ENCODE measurements at places on chromosomes 16 and 17.

DNA sequence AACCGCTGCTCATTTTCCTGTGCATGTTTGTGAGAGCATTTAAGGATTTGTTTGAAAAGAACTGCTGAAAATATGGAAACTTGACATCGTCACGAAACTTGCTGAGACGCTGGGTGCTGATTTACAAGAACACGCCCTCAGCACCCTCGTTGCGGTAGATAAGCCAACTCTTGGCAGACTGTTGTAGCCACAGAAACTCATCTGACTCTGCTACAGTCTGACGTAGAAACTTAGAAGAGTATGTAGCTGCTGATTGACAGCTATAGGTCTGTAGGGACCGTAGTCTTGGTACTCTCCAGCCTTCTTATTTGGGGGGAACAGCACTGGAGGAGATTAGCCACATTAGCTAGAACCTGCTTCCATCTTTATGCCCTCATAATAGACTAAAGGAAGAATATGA, 36.1 kb upstream of the MYH2 start:
- DNase-seq = no peak

GRCh38 chr17:34133350-34133749, 121.7 kb upstream of the CCL2 start:
- DNase-seq = no peak

- DNase-seq = no peak
These were observed 4.8 kb upstream of the ABCC12 start for GRCh38 chr16:48160575-48160974.

DNA sequence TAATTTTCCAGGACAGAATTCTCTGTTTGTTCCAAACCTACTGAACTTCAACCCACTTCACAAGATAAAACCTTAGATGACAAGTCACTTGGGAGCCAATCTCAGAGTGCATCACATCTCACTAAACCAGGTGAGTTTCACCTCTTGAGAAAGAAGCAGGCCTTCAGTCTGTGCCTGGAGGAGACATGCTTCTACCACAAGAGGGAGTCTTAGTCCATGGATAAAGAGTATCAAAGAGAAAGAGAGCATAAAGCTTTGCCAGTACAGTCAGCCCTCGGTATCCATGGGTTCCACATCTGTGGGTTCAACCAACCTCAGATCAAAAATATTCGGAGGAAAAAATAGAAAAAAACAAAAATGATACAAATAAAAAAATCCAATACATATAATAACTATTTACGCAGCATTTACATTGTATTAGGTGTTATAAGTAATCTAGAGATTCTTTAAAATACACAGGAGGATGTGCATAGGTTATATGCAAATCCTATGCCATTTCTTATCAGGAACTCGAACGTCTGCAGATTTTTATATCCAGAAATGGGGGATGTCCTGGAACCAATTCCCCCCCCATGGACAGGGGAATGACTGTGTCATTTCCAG, 37.7 kb downstream of the DUSP14 start:
- peak; percentile 64 for DNase-seq

- no peak for DNase-seq
These were observed 181.2 kb downstream of the PARN start for GRCh38 chr16:14448879-14449278.

DNA sequence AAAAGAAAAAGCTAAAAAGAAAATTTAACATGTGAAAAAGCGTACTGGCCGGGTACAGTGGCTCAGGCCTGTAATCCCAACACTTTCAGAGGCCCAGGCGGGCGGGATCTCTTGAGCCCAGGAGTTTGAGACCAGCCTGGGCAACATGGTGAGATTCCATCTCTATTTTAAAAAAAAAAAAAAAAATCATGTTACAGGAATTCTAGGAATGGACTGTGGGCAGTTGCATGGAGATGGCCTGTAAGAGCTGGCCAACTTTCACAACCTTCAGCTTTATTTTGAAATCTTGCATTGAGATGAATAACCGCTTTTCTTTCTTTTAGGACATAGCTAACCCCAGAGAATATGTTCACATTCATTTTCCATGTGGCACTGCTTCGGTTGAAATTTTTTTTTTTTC, 8.2 kb upstream of the CIAO3 start:
- peak; percentile 75 for DNase-seq

DNA sequence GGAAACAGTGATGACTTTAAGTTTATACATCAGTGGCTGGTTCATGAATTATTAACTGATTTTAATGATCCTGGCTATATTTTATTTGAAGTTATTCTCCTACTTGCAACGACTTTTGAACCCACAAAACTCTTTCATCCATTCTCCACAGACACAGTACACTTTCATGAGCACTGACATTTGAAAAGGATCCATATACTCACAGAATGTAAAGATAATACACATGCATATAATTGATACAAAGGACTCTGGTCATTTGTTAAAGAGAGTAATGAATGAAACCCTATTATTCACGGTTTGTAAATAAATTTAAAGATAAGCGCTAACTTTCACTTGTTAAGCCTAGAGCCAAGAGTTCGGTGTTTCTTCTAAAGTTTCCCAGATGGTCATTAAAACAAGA, 3.3 kb downstream of the TOX3 start:
- DNase-seq = no peak

DNA sequence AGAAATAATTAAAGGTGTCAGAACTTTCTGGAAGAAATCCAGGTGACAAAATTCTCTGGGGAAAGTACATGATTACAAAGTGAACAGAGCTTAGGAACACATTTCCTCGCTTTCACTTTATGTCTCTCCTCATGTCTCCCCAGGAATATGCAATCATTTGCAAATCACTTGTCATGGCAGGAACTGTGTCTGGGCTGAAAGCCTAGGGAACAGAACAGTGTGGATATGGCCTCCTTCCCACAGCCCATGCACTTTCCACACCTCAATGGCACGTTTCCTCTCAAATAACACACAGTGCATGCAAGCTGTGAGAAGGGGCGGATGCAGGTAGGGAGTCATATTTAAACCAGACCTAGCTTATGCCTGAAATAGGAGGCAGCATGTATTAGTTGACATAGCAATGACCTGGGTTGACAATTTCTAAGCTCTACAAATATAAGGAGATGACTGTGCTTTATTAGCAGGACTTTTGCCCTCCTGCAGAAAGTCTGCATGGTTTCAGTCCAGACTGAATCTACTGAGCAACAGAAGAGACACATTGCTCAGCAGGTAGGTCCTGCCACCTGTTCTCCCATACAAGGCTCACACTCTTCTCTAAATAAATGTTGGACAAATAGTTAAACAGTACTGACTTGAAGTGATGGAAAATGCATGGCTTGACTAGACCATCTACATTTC, 236.0 kb upstream of the ELAC2 start:
- no peak for DNase-seq

DNA sequence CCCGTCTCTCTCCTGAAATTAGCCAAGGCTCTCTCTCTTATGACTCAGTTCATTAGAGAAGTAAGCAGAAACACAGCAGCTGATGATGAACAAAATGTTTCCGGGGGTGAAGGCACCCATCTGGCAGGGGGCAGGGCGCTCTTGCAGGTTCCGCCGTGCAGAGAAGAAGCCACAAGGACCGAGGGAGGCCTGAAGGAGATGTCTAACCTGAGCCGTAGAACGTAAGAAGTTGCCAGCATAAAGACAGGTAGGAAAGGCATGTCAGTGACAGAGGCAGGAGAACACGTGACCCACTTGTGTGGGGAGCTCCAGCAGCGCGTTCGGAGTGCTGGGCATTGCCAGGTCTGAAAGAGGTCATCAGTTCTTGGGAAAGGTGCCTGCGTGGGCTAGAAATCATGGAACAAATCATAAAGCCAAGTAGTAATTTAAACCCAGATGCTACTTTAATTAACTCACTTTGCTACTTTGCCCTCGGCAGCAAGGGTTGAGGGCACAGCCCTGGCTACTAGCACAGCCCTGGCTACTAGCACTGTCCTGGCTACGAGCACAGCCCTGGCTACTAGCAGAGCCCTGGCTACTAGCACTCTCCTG, 198.6 kb downstream of the RPTOR start:
- DNase-seq = no peak

DNA sequence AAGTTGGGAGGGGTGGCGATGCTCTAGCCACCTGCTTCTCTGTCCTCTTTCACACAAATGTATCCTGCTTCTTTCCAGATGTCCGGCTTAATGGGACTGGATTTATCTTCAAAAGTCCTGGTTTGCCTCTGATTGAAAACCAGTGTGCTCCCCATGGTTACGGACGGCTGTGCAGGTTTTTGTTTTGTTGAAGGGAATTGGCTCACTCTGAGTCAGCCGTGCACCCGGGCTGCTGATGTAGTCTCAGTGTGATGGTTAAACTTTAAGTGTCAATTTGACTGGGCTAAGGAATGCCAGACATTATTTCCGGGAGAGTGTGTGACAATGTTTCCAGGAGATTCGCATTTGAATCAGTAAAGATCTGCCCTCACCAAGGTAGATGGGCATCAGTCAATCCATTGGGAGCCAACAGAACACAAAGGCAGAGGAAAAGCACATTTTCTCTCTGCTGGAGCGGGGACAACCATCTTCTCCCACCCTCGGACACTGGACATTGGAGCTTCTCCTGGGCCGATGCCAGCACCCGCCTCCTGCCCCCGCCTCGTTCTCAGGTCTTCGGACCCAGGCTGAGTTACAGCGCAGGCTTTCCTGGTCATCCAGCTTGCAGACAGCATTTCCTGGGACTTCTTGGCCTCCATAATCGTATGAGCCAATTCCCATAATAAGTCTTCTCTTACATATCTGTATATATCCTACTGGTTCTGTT, 126.9 kb upstream of the TNRC6C start:
- DNase-seq = no peak

- no peak for DNase-seq
These were observed 169.6 kb downstream of the XYLT1 start for GRCh38 chr16:17301184-17301583.

GRCh38 chr16:66382171-66382965, 15.9 kb downstream of the CDH5 start:
- DNase-seq = peak; percentile 80

DNA sequence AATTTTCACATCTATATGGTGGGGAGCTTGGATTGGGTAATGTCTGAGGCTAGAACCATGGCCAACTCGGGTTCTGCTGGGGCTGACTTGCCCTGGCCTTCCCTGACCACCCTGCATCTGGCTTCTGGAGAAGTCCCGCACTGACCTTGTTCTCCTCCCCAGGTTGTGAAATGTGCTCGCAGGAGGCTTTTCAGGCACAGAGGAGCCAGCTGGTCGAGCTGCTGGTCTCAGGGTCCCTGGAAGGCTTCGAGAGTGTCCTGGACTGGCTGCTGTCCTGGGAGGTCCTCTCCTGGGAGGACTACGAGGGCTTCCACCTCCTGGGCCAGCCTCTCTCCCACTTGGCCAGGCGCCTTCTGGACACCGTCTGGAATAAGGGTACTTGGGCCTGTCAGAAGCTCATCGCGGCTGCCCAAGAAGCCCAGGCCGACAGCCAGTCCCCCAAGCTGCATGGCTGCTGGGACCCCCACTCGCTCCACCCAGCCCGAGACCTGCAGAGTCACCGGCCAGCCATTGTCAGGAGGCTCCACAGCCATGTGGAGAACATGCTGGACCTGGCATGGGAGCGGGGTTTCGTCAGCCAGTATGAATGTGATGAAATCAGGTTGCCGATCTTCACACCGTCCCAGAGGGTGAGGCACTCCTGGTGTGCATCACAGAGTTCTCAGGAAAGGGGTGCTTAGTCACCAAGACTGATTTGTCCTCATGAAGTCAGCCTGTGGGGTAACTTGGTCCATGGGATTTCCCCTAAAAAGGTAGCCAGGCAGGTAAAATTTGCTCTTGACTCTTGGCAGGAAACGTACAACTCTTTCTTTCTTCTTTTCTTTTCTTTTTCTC, 6.1 kb downstream of the NOD2 start:
- DNase-seq = no peak

DNA sequence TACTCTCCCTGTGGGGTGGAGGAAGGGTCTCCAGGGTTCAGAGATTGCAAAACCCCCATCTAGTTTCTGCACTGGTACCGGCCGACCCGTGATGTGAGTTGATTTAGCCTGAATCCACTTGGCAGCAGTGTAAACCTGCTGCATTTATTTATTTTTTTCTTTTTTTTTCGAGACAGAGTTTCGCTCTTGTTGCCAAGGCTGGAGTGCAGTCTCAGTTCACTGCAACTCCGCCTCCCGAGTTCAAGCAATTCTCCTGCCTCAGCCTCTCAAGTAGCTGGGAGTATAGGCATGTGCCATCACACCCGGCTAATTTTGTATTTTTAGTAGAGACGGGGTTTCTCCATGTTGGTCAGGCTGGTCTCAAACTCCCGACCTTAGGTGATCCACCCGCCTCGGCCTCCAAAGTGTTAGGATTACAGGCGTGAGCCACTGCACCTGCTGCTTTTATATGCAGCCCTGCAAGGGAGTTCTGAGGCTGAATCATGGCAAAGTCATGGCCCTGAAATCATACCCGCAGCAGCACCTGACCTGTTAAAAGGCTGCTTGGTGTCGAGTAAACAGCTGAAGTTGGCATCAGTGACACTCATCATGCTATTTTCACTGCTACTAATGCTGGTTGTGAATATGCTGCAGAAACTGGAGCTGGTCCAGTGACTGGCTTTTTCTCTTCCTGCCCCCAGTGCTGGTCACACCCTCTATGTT, 21.4 kb downstream of the DEXI start:
- DNase-seq = no peak

DNA sequence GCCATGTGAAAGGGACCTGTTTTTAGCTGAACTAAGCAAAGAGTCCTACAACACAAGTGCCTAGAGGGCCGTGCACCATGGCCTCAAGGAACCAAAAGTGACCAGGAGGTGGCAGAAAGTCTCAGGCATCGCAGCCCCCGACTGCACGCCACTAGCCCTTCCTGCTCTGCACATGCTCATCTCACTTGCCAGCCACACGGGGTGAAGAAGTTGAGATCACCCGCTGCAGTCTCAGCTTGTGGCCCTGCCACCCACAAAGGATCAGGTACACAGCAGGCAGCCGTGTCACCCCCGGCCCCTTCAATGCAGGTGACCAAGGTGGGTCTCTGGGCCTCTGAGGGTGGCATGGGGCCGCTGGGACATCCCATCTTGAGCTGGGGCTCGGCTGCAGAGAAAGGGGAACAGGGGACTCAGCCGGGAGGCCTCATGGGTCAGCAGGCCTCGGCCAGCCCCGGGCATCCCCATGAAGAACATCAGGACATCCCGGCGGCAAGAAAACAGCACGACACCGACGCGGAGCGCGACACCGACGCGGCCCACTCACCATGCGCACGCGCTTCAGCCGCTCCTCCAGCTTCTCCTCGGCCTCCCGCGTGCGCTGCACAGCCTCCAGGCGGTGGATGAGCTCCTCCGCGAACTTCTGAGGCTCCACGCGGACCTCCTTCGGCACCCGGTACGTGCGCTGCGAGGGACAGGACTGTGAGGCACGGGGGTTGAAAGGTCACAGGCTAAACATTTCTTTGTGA, 21.0 kb downstream of the PDIA2 start:
- DNase-seq = no peak

- DNase-seq = no peak
These were observed 11.9 kb downstream of the KATNB1 start for GRCh38 chr16:57747496-57747895.

DNA sequence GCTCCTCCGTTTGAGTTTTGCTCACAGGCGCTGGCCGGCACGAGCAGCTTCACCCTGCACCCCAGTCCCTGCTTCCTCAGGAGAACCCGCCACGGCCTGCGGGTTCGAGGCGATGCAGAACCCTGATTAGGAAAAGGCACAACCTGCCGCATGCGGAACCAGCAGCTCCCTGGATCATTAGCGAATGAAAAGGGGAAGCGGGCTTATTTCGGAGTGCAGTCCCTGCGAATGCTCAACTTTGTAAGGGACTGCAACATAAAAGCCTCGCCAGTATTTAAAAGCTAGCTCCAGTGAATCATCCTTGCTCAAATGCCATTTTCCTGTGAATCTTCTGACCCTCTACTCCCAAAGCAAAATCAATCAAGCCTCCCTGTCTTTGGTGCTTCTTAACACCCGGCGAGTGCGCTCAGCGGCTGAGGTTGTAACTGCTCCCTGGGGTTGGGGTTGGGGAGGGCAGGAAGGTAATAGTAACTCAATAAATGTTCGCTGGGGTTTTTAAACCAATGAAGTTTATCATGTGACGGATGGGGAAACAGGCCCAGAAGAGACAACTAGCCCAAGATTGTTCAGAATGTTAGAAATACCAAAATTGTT, 678 bp upstream of the AKAP10 start:
- no peak for DNase-seq
